ENCODE measurements at places on chromosomes 16 and 17. TPM values are rescaled to one million over a fixed set of nuclear protein-coding genes. Genes with fewer than 3 reads are reported as not detected.

- DNase-seq: no peak
Observed at GRCh38 chr17:77543801-77544200, 403.0 kb downstream of the SEC14L1 start.

GRCh38 chr17:75047398-75048098 is 523 bp downstream of the KCTD2 start:
- DNase-seq: no peak

- no peak for DNase-seq
Observed at GRCh38 chr17:55254375-55254774, 10.4 kb upstream of the HLF start.

DNA sequence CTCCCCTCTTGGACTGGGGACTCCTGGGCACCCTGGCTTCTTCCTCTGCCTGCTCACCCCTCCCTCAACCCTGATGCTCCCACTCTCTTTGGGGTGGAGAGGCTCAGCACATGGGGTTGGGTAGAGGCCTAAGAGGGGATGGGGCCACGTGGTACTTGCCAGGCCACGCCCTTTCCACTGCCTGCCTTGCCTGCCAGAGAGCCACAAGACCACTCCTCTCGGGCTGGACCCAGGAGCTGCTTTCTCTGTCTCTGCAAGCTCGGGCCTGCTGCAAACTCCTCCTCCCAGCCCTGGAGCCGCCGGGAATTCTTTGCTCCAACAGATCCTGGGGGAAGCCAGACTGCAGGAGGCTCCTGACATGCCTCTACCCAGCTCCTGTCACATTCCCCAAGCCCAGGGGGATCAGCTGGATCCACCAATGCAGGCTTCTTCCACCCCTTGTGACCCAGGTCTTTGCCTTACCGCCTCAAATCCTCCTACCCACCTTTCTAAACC is 11.8 kb downstream of the DLX4 start:
- DNase-seq: no peak

DNA sequence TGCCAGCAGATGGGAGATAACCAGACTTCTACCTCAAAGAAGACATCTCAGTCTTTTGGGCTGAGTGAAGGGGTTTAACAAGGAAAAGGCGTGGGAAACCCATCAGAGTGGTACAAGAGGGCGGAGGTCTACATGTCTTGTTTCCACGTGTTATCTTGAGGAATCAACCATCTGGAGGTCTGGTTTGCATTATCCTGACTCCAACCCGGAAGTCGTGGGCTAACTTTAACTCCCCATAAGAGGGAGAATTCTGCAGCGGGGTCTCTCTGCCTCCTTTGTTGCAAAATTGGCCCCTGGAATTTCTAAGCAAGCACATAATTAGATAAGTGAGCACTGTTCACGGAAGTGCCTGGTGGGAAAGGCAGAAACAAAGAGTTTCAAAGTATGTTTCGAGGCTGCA is 398.7 kb upstream of the C16orf82 start:
- no peak for DNase-seq

BCL6B gene
- total RNA-seq: 0.18 TPM

CBX2 gene
- total RNA-seq: 9.0 TPM
